ENCODE measurements at places on chromosomes 6 and 20.

DNA sequence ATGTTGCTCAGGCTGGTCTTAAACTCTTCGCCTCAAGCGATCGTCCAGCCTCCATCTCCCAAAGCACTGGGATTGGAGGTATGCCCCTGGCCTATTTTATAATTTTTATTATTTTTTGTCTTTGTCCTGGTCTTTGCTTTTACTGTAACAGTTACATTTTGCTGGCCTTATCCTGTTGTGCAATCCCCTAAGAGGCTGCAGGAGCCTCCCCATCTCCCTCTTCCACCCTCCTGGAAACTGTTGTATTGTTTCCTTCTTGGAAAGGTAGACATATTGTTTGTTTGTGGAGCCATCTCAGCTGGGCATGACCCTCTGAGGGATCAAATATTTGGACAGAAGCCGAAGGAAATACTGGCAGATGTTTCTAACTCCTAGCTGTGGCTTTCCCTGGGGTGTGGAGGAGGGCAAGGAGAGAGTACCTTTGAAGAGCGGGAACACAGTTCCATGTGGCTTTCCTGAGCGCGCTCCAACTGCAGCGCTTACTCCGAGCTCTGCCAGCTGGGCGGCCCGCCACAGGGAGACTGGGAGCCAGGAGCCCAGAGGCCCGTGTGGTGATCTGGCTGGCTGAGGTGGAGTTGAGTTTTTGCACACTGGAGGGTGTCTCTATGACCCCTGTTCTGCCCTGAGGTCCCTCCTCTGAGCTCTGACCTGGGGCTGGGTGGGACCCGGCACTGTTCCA is 4.9 kb downstream of the MAPK13 start:
- DNase-seq = no peak

DNA sequence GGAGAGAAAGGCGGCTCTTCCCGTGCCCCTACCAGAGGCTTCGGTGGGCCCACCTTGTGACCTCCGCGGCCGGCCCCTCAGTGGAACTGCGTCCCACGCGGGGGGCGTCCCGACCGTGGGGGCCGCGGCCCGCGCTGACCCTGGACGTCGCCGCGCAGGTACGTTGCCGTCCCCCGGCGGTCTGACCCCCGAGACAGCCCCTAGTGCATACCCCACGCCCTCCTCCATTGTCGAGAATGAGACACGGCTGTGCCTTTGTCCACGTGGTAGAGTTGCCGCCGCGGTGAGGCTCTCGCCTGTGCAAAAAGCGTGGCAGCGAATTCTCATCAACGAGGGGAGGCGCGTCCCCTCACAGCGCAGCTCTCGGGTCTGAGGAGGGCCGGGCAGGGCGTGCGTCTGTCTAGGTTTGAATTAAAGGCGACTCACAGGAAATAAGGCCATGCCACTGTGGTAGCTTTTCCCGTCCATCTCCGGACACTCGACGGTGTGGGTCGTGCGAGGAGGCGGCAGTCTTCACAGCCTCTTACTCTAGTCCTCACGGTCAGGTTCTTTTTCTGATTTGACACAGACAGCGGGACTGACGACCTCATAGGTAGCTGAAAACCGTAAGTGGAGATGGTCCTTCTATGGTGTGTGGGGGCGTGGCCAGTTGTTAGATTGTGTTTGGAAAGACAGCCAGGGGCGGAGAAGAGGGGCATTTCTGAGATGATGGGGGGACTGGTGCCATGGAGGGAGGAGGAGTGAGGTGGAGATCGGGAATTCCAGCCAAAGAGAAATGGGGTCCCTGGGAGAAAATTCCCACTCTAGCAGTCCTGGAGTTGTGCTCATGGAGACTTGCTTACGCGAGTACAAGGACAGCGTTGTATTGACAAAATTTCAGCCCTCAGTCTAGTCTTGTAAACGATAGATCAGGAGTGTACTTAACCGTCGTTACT is 580 bp downstream of the NXT1 start:
- DNase-seq = peak; percentile 25

GRCh38 chr20:9202420-9203080 is 133.7 kb downstream of the PLCB4 start:
- no peak for DNase-seq

- no peak for DNase-seq
These were observed 17.5 kb upstream of the ZNF831 start for GRCh38 chr20:59145924-59146779.

DNA sequence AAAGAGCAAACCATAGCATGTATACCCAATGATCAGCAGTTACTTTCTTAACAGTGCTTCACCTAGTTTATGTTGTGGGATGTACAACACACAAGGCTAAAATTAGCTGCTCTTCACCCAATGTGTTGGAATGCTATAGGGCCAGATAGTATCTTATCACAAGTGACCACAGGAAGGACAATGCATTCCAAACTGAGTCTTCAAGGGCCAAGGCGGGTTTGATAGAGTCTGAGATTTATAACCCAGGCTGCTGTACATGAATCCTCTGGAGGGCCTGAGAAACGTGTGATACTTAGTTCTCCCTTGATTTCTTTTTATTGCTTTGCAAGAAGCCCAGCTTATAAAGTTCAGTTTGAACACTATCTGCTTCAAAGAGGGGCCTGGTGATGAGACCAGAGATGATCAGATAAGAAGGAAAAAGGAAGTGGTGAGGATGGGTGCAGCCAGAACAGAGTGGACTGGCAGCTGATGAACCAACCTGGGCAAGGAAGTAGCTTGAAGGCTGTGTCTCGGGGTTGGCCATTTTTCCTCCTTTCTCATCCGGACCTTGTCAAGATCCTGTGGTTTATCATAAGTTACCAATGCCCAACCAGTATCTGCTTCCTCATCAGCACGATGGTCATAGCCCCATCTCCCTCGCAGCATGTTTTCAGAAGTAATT is 62.2 kb upstream of the BMP2 start:
- DNase-seq = no peak
